ENCODE measurements at places on chromosomes 7 and 10.

DNA sequence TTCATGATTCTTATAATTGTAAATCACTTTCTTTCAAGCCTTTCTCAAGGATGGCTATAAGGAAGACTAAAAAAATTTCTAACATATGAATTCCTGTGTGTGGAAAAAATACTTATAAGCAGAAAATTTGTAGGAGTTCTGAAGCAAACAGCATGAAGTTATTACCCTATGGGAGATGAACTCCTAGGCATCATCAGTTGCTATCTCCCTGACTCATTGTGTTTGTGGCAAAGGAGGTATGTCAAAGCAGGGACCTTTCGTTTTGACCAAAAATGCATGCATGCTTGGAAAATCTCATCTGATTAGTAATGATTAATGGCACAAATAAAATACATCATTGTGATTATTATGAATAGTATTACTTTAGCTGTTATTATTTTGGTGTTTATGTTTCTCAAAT is 59.4 kb downstream of the CALCR start:
- H3K27me3 ChIP-seq, result no peaks in the 10 kb centered on the region
- no peak overlapping the region for H3K4me3 ChIP-seq
- no peak for DNase-seq
- no peak overlapping the region for H3K27ac ChIP-seq
- H3K36me3 ChIP-seq, result no peaks in the 10 kb centered on the region

- H3K36me3 ChIP-seq, result no peaks in the 10 kb centered on the region
- DNase-seq, result no peak
- no peaks in the 10 kb centered on the region for H3K4me1 ChIP-seq
Observed at GRCh38 chr7:133053321-133053891, 28.5 kb downstream of the CHCHD3 start.

DNA sequence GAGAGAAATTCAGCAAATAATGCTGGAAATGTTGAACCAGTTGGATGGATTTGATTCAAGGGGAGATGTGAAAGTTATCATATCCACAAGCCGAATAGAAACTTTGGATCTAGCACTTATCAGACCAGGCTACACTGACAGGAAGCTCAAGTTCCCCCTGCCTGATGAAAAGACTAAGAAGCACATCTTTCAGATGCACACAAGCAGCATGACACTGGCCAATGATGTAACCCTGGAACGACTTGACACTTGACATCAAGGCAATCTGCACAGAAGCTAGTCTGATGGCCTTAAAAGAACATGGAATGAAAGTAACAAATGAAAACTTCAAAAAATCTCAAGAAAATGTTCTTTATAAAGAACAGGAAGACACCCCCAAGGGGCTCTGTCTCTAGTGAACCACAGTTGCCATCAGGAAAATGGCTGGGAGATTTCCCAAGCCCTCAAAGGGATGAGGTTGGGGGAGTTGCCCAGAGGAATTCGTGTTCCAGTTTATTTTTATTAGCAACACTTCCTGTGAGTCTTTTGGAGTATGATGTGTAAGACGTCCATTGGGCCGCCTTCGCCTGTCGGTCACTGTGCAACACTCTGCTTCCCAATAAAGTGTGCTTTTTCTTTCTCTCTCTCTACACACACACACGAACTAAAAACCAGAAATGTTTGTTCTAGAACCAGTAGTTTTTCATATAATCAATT is 200.0 kb downstream of the HIBADH start:
- H3K4me3 ChIP-seq, result no peak overlapping the region
- H3K36me3 ChIP-seq, result no peaks in the 10 kb centered on the region
- DNase-seq, result no peak

GRCh38 chr10:118563373-118563890 is 32.0 kb downstream of the PRLHR start:
- no peak overlapping the region for H3K27ac ChIP-seq
- no peaks in the 10 kb centered on the region for H3K4me1 ChIP-seq
- no peaks in the 10 kb centered on the region for H3K36me3 ChIP-seq
- no peaks in the 10 kb centered on the region for H3K27me3 ChIP-seq

DNA sequence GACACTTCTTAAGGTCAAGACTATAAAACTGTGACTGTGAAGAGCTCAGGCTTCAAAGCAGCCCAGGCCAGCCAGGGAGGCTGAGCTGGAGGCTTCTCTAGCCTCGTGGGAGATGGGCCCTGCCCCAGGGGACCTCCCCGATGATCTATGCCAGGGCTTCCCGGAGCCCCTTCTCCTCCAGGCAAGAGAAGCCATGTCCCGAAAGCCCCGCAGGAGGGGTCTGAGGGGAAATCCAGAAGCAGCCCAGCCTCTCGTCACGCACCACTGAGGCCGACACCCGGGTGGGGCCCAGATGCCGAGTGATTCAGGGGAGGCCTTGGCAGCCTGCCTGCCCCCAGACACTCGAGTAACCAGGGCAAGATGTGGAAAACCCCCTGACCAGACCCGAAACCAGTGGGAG is 63.7 kb downstream of the PROSER2 start:
- H3K27ac ChIP-seq, result no peak overlapping the region
- H3K4me3 ChIP-seq, result no peak overlapping the region
- no peak for DNase-seq
- H3K4me1 ChIP-seq, result no peaks in the 10 kb centered on the region
- no peaks in the 10 kb centered on the region for H3K36me3 ChIP-seq
- H3K27me3 ChIP-seq, result no peaks in the 10 kb centered on the region

Data from colonic mucosa (tissue), 4 donors.